Kidney (tissue), 22 donors: ENCODE measurements at places on chromosomes 2 and 18. TPM values are rescaled to one million over a fixed set of nuclear protein-coding genes. Genes with fewer than 3 reads are reported as not detected.

The UBXN4 gene
- 96.8 TPM for total RNA-seq

The ABHD1 gene
- total RNA-seq = 0.69 TPM

The GCG gene
- not detected for total RNA-seq

The PREB gene
- total RNA-seq = 46.1 TPM

The RANBP2 gene
- 76.4 TPM for total RNA-seq

The BCL2L11 gene
- 32.7 TPM for total RNA-seq

The CNDP1 gene
- total RNA-seq = 1.4 TPM

The ALPP gene
- total RNA-seq = not detected

The POTEF gene
- total RNA-seq = not detected

The ZNF804A gene
- 0.19 TPM for total RNA-seq

The FAM237A gene
- total RNA-seq = not detected

The DSG4 gene
- total RNA-seq = not detected

The POTEI gene
- not detected for total RNA-seq

The COL6A3 gene
- total RNA-seq = 59.5 TPM

The BOLL gene
- not detected for total RNA-seq

The SLC30A3 gene
- 0.31 TPM for total RNA-seq

The CD302 gene
- 33.2 TPM for total RNA-seq

The ZNF142 gene
- 33.6 TPM for total RNA-seq

The ATP6V1B1 gene
- 37.9 TPM for total RNA-seq

The INHBB gene
- total RNA-seq = 3.7 TPM

The C2orf66 gene
- total RNA-seq = not detected

The NOL4 gene
- total RNA-seq = 1.1 TPM

The TMEM200C gene
- total RNA-seq = 0.31 TPM

The HMSD gene
- 1.4 TPM for total RNA-seq

The STRN gene
- 42.7 TPM for total RNA-seq

The MRPL53 gene
- 85.1 TPM for total RNA-seq

The ERFE gene
- 61.4 TPM for total RNA-seq

The MDH1B gene
- 8.1 TPM for total RNA-seq

The PRSS56 gene
- not detected for total RNA-seq

The MPPE1 gene
- total RNA-seq = 71.8 TPM

The ESPNL gene
- total RNA-seq = 2.7 TPM

The CHRNG gene
- total RNA-seq = not detected

The GKN2 gene
- not detected for total RNA-seq

The OR6B2 gene
- total RNA-seq = not detected

The MLPH gene
- 9.6 TPM for total RNA-seq

The ANKRD29 gene
- total RNA-seq = 4.9 TPM

The TBC1D8 gene
- total RNA-seq = 47.9 TPM

The RNF125 gene
- total RNA-seq = 6.0 TPM

The RFTN2 gene
- total RNA-seq = 4.0 TPM

The MAL gene
- total RNA-seq = 477 TPM

The UGT1A10 gene
- total RNA-seq = not detected

The DCAF17 gene
- 18.5 TPM for total RNA-seq

The TNFRSF11A gene
- total RNA-seq = 5.4 TPM
